ENCODE measurements at places on chromosomes 7 and 10. TPM values are rescaled to one million over a fixed set of nuclear protein-coding genes. Genes with fewer than 3 reads are reported as not detected.

- no peak for DNase-seq
These were observed 5.2 kb downstream of the HMX3 start for GRCh38 chr10:123140983-123141390.

GRCh38 chr7:132435016-132435990, 141.0 kb downstream of the PLXNA4 start:
- DNase-seq, result no peak

GRCh38 chr10:88390041-88390440, 193.1 kb downstream of the RNLS start:
- DNase-seq, result no peak

The KLF14 gene
- not detected for total RNA-seq
